ENCODE measurements at places on chromosomes 16 and 17. TPM values are rescaled to one million over a fixed set of nuclear protein-coding genes. Genes with fewer than 3 reads are reported as not detected.
A peak's percentile ranks its signal among the peaks of the same experiment; 100 is the strongest.

DNA sequence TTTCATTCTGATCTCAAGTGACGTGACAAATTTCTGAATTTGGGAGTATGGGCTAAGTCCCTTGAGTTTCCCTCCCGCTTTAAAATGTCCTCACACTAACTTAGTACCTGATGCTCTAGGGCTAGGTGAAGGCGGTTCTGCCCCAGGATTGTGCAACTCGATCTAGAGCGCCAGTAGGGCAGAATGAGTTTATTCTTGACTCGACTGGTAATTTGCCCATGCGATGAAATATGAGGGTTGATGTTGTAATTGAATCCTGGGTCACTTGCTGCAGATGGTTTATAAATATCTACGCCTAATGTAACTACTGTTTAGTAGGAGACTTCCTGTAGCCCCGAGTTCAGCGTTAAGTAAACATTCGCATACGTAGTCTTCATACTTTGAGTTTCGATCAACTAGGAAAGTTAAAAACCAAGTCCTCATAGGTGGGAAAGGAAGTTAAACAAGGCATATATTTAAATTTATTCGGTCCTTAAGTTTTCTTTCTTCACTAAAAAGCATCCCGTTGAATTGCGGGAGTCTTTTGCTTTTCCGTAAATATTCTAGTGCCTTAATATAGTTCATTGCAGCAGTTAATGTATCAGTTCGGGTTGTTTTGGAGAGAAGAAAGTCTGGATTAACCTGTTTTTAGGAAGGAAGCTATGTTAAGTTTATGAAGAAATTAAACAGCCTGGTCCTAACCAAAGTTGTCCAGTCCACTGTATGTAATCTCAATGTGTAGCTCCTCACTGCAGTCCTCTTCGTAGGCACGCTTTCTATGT, 1.6 kb downstream of the CTCF start:
- no peaks in the 10 kb centered on the region for H3K27me3 ChIP-seq
- H3K4me1 ChIP-seq: peaks cover 60% of the 10 kb centered on the region
- no peak for DNase-seq
- H3K36me3 ChIP-seq: no peaks in the 10 kb centered on the region
- H3K4me3 ChIP-seq: peak overlapping the region; percentile 76

DNA sequence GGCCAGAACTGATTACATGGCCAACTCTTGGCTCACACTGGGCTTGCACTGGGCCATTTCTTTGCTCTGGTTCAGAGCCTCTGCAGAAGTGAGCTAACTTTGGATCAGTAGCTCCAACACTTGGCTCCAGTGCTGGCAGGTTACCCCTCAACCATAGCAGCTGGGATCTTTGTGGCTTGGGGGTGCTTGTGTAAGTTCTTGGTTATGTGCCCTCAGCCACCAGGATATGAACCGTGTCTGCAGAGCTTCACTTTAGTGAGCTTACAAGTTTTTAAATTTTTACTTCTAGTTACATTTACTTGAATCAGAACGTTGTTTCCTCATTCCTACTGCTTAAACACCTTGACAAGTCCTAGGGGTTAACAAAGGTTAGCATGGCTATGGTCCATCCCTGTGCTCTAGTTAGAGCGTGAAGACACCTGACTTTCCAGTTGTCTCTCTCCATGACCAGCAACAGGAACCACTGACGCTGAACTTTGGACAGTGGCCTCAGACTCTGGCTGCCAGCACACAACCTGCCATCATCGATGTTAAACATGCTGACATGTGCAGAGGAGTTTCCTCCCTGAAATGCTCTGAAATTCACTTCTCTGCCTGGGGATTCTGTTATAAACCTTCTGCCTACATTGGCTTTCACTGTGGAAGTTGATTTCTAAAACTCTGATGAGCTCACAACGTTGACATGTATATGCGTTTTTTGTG, 4.1 kb downstream of the PDF start:
- H3K4me3 ChIP-seq: no peak overlapping the region
- no peaks in the 10 kb centered on the region for H3K27me3 ChIP-seq
- DNase-seq: no peak
- H3K36me3 ChIP-seq: peaks cover 64% of the 10 kb centered on the region
- peak overlapping the region; percentile 16 for H3K27ac ChIP-seq

- no peak for DNase-seq
- no peaks in the 10 kb centered on the region for H3K36me3 ChIP-seq
- no peak overlapping the region for H3K4me3 ChIP-seq
- H3K27ac ChIP-seq: peak overlapping the region; percentile 74
- H3K27me3 ChIP-seq: no peaks in the 10 kb centered on the region
Measured at GRCh38 chr17:29710520-29710884, 87.8 kb upstream of the CORO6 start.

DNA sequence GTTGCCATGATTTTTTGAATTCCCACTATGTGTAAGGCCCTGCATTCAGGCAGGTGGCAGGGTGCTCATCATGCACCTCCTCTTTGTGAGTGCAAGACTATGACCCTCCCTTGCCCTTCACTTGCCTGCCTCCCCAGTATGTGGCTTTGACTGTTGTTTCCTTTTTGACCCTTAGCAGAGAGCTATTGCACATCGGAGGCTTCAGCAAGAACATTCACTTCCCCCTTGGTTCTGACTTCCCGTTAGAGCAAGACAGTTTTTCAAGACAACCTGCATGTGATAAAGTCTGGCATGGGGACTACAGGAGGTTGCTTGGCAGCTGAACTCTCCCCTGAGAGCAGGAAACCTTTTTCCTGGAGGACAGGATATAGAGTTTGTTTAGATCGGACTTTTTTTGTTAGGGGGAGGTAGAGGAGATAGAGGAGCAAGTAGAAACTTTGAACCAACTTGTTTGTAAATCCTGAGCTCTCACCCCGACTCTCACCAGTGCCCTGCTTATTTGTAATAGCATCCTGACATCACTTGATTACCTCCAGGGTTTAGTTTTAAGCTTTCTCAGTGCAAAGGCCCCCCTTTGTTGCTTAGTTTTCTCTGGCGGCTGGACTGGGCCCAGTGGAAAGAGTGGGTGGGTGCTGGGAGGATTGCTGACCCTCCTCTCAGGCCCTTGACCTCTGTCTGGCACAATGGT, 34.3 kb downstream of the LIMD2 start:
- H3K27ac ChIP-seq: peak overlapping the region; percentile 69
- H3K36me3 ChIP-seq: peaks cover 77% of the 10 kb centered on the region
- DNase-seq: no peak
- peaks cover 23% of the 10 kb centered on the region for H3K4me1 ChIP-seq
- no peaks in the 10 kb centered on the region for H3K27me3 ChIP-seq
- no peak overlapping the region for H3K4me3 ChIP-seq

SPN gene
- 1.3 TPM for total RNA-seq

DNA sequence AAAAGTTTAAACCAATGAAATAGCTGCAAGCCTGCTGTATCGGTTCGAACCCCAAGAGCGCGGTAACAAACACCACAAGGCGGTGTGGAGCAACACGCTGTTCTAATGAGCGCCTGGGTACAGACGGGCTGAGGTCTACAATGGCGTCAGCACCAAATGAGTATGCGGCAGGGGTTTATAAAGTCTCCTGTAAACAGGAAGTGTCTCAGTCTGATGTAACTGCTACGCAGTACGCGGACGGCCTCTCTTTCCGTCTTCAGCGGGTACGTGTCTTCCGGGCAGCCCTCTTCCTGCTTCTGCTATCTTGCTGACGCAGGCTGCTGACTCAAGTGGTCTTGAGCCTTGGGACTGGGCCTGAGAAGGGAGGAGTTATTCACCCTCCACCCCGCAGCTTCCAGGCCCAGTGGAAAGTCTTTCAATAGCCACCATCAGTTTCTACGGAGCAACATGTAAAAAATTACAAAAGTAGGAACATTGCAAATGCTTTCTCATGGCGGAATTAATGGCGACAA, 40.5 kb upstream of the KCNJ2 start:
- no peaks in the 10 kb centered on the region for H3K27me3 ChIP-seq
- peaks cover 1% of the 10 kb centered on the region for H3K4me1 ChIP-seq
- H3K27ac ChIP-seq: no peak overlapping the region
- H3K36me3 ChIP-seq: no peaks in the 10 kb centered on the region

GRCh38 chr17:34393401-34393800, 30.4 kb upstream of the CCL1 start:
- no peak overlapping the region for H3K27ac ChIP-seq
- peaks cover 64% of the 10 kb centered on the region for H3K27me3 ChIP-seq
- H3K4me3 ChIP-seq: no peak overlapping the region
- no peaks in the 10 kb centered on the region for H3K36me3 ChIP-seq
- no peaks in the 10 kb centered on the region for H3K4me1 ChIP-seq

DNA sequence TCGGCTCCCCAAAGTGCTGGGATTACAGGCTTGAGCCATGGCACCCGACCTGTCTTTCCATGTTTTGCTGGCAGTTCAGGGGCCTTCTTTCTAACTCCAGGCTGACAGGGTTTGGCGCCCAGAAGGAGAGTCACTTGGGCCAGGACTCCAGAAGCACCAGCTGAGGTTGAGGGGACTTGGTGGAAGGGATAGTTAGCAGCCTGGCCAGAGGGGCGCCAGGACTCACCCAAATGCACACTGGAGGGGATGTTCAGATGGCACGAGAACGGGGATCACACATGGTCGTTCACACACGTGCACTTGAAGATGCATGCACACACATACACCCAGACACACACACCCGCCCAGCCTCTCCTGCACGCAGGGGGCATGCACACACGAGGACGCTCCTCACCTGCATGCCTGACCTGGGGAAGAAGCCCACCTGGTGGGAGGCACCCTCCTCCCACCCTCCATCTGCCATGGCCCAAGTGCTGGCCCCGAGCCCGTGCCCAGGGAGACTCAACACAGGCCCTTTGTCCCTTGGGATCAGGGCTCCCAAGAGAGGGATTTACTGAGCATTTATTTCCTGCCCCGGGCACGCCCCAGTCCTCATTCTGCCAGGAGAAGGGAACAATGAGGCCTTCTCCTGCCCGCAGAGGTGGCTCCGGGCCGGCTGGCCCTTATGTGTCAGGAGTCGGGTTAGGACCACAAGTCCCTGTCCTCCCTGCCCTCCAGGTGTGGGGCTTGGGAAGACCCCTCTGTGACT, 2.3 kb upstream of the PRSS21 start:
- H3K4me1 ChIP-seq: peaks cover 7% of the 10 kb centered on the region
- DNase-seq: no peak
- no peak overlapping the region for H3K4me3 ChIP-seq
- H3K27me3 ChIP-seq: peaks cover 92% of the 10 kb centered on the region
- H3K27ac ChIP-seq: no peak overlapping the region

DNA sequence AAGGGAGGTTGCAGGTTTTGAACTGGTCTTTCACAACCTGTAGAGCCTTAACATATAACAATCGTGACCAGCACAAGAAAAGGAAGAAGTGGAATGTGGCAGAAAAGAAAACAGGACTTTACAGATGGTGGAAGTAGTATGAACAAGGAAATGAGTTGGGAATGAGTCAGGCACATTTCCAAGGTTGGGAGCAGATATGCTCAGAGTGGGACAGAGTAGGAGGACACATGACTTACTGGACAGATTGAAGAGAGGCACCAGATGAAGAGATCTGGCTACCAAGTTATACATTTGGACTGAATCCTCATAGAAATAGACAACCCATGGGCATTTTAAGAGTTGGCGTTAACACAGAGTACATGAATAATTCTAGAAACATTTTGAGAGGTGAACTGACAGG, 95.3 kb downstream of the ZNF18 start:
- no peak overlapping the region for H3K4me3 ChIP-seq
- no peaks in the 10 kb centered on the region for H3K36me3 ChIP-seq
- no peak overlapping the region for H3K27ac ChIP-seq
- H3K27me3 ChIP-seq: peaks cover 9% of the 10 kb centered on the region

GRCh38 chr16:87696726-87697125, 69.1 kb downstream of the KLHDC4 start:
- H3K27ac ChIP-seq: no peak overlapping the region
- H3K36me3 ChIP-seq: peaks cover 4% of the 10 kb centered on the region
- H3K4me1 ChIP-seq: peaks cover 3% of the 10 kb centered on the region
- no peak for DNase-seq

DNA sequence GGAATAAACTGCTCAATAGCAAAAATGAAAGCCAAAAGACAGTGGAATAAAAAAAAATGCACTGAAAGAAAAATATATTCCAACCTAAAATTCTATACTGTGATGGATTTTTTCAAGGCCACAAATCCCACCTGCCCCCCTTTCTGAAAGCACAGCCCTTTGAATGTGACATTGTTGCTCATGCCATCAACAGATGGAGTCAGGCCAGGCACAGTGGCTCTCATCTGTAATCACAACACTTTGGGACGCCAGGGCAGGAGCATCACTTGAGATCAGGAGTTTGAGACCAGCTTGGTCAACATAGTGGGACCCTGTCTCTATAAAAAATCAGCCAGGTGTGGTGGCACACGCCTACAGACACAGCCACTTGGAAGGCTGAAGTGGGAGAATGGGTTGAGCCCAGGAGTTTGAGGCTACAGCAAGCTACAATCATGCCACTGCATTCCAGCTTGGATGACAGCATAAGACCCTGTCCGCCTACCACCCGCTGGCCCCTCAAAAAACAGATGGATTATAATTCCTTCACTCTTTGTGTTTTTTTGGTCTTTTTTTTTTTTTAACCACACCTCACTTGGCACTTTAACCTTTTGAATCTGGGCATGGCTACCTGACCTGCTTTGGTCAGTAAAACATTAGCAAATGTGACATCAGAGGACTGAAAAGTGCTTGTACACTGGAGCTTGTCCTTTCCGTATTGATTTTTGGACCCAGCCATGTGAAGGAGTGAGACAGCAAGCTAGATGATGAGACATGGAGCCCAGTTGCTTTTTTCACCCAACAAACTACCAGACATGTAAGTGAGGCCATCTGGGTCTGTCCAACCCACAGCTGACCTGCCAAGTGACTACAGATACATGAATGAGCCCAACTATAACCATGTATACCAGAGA, 36.3 kb downstream of the GLG1 start:
- H3K36me3 ChIP-seq: no peaks in the 10 kb centered on the region
- H3K4me3 ChIP-seq: no peak overlapping the region
- no peak for DNase-seq
- peaks cover 39% of the 10 kb centered on the region for H3K4me1 ChIP-seq
- H3K27me3 ChIP-seq: no peaks in the 10 kb centered on the region

SLC26A11 gene
- 4.1 TPM for total RNA-seq

ACSM3 gene
- 10.0 TPM for total RNA-seq

UNC13D gene
- total RNA-seq: 13.3 TPM

SMTNL2 gene
- 33.4 TPM for total RNA-seq

DRC7 gene
- total RNA-seq: not detected

DNA sequence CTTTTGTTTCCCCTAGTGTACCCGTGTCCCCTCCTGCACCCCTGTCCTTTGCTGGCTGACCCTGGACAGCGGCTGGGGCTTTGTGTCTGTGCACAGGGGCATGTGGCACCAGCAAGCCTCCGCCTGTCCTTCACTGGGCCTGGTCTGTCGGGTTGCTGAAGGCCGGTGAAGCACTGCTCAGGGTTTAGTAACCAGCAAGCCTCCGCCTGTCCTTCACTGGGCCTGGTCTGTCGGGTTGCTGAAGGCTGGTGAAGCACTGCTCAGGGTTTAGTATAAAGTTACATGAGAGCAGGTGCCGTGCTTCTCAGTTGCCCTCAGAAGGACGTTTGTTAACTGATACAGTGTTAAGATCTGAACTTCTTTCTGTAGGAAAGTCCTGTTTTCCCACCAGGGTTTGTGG, 33.8 kb downstream of the DEF8 start:
- H3K27ac ChIP-seq: no peak overlapping the region
- no peak for DNase-seq
- no peaks in the 10 kb centered on the region for H3K4me1 ChIP-seq
- H3K27me3 ChIP-seq: no peaks in the 10 kb centered on the region
- peaks cover 95% of the 10 kb centered on the region for H3K36me3 ChIP-seq
